A172 (cell line): ENCODE measurements at places on chromosomes 5 and 9. TPM values are rescaled to one million over a fixed set of nuclear protein-coding genes. Genes with fewer than 3 reads are reported as not detected.
A peak's percentile ranks its signal among the peaks of the same experiment; 100 is the strongest.

- DNase-seq: no peak
Measured at GRCh38 chr5:177066224-177066623, 20.5 kb upstream of the FGFR4 start.

DNA sequence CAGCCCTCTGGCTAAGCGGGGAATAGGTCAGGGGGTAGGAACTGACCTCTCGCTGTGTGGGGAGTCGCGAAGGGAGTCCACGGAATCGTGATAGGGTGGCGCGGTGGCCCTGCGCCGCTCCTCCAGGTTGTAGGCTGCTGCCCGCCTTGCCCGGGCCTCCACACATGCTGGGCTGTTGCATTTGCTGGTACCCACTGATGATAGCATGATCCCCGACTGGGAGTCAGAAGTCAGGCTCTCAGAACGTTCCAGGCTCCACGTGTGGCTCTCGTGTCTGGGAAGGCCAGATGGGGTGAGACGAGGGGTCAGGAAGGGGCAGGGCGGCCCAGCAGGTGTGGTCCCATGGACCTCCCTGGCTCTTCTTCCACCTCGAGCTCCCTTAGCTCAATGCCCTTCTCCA is 56.0 kb downstream of the PSD2 start:
- no peak for DNase-seq

- DNase-seq: peak; percentile 45
Measured at GRCh38 chr9:23824830-23825591, 1.0 kb downstream of the ELAVL2 start.

Gene SHISAL2B
- not detected in 2 replicates for total RNA-seq

- no peak for DNase-seq
Measured at GRCh38 chr5:17064241-17064640, 128.2 kb upstream of the MYO10 start.

Gene PSAT1
- total RNA-seq: 147 and 182 TPM in 2 replicates
